ENCODE measurements at places on chromosomes 5 and 9.

- no peak for DNase-seq
Measured at GRCh38 chr5:74613283-74613682, 27.2 kb downstream of the ENC1 start.

DNA sequence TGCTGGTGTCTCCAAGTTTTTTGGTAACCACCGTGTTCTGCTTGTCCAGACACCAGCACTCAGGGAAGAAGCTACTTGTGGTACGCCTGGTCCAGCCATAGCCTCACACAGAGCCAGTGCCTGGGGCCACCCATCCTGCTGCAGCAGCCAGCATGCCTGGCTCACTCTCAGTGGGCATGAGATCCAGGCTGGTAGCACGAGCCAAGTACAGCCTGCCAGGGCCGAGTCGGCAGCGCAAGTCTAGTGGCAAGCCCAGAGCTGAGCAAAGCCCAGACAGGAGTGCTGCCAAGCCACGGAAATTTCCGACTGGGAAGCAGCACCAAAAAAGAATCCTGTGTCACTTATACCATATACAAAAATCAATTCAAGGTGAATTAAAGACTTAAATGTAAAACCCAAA, 36.3 kb upstream of the FBXL17 start:
- DNase-seq, result no peak

DNA sequence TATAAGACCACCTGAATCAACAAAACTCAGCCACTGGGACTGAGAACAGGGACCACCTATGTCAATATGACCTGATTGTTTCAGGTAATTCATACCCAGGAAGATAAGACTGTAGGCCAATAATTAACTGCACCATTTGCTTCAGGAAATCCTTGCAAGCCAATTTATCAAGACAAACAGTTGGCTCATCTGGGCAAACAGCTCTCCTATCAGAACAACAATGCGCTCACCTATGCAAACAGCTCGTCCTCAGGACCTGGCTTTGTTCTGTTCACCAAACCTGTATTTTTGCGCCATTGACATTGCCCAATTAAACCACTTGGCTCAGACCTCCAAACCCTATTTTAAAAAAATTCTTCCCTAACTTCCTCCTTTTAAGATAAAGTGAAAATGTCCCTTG, 92.3 kb upstream of the MARCHF11 start:
- DNase-seq, result no peak

GRCh38 chr9:86965636-86966395, 18.5 kb upstream of the GAS1 start:
- no peak for DNase-seq
